ENCODE measurements at places on chromosomes 5 and 9.

- DNase-seq: no peak
Measured at GRCh38 chr9:81156381-81156780, 533.0 kb downstream of the TLE1 start.

DNA sequence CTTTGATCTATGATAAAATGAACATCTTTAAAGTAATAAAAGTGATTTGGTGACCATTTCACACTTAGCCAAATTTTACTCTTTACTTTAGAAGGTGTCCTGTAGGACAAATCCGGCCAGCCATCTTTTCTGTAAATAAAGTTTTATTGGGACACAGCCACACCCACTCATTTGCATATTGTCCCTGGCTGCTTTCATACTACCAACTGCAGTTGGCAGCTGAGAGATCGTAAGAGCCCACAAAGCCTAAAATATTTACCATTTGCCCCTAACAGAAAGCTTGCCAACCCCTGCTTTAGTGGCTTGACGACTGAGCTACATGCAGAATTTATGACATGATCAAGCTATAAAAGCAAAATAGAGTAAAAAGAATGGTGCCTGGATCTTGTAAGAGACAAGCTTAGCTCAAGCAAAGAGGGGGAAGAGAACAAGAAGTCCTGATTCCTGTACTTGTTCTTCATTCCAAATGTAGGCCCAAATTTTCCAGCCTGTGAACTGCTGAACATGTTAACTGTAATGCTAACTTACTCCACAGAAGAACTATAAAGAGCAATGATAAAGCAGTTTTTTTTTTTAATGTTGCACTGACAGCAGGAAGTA lies 7.4 kb upstream of the FBXO10 start:
- DNase-seq: no peak

GRCh38 chr5:112196584-112196983 lies 222.5 kb downstream of the EPB41L4A start:
- DNase-seq: no peak

DNA sequence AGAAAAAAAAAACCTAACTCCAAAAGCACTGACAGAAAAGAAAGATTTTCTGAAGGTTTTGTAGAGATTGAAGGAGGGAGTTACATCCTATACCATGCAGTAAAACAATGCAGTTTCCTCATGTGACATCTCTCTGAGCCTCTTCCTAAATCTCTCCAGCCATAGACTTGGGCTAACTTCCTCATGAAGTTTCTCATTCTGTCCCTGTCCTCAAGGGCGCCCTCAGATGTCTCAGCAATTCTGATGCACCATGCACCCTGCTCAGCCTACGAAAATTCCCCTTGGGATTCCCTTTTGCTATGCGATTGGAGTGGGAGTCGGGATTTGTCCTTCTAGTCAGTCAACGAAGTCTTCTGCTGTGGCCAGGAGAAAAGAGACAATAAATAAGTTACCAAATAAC lies 68.9 kb downstream of the FAT2 start:
- DNase-seq: no peak

GRCh38 chr5:180589771-180590542 lies 1.3 kb downstream of the SCGB3A1 start:
- DNase-seq: peak; percentile 17

- no peak for DNase-seq
Measured at GRCh38 chr5:66713998-66714397, 117.8 kb downstream of the MAST4 start.

DNA sequence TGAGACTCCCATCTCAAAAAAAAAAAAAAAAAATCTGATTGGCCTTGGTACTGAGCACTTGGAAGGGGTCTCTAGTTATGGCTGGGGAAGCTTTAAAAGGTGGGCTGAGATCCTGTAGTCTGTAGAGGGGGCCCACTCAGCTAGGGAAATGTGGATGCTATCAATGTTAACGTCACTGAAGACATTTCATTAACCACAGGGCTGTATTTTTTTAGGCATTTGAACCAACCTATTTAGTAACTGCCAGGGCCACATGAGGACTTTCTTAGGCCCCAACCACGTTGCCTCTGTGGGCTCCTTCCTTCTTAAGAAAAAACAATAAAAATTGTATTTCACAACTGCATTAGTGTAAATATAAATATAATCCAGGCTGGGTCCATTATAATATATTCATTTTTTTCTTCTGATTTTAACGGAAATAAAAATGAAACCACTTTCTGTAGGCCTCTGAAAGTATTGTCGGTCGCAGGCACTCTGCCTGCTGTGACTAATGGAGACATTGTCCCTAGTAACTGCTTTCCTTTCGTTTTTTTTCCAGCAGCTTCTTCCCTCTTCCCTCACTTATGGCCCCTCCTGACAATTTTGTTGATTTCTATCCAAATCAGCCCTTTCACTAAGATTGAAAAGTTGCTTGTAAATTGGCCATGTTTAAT lies 71.6 kb downstream of the GCNT1 start:
- peak; percentile 54 for DNase-seq

- no peak for DNase-seq
Measured at GRCh38 chr5:148972974-148973374, 89.9 kb downstream of the SH3TC2 start.

GRCh38 chr5:57804007-57804444 lies 321.4 kb upstream of the ACTBL2 start:
- DNase-seq: no peak

- no peak for DNase-seq
Measured at GRCh38 chr9:1171546-1171945, 121.4 kb downstream of the DMRT2 start.

- no peak for DNase-seq
Measured at GRCh38 chr9:100577776-100578448, at the start of gene CAVIN4. Gene CAVIN4 (plus strand): TSS chr9:100578079. CDS start chr9:100578144, 65 bp downstream.

DNA sequence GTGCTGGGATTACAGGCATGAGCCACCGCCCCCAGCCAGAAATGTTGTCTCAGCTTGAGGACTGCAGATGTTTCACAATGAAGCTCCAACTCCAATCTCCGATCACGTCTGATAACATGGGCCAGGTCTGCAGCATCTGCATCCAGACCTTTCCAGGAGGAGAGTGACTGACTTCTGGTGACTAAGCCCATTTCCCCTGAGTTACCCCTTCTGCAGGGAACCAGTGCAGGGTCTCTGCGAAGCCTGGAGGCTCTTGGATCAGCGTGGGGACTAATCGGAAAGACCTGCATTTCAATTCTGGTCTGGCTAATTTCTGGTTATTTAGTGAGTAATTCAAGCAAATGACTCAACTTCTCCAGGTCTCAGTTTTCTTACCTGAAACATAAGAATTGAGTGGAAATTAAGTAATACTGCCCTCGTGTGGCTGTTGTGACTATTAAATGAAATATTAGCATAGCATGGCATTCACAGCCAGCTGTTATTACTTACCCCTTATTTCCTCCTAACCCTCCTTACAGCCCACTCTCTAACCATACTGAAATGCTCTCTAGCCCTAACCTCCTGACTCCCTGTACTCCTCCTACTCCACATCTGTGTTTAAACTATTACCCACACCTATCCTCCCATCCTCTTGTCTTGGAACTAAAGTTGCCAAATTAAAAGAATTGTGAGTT lies 2.2 kb upstream of the GNPDA1 start:
- DNase-seq: peak; percentile 75

DNA sequence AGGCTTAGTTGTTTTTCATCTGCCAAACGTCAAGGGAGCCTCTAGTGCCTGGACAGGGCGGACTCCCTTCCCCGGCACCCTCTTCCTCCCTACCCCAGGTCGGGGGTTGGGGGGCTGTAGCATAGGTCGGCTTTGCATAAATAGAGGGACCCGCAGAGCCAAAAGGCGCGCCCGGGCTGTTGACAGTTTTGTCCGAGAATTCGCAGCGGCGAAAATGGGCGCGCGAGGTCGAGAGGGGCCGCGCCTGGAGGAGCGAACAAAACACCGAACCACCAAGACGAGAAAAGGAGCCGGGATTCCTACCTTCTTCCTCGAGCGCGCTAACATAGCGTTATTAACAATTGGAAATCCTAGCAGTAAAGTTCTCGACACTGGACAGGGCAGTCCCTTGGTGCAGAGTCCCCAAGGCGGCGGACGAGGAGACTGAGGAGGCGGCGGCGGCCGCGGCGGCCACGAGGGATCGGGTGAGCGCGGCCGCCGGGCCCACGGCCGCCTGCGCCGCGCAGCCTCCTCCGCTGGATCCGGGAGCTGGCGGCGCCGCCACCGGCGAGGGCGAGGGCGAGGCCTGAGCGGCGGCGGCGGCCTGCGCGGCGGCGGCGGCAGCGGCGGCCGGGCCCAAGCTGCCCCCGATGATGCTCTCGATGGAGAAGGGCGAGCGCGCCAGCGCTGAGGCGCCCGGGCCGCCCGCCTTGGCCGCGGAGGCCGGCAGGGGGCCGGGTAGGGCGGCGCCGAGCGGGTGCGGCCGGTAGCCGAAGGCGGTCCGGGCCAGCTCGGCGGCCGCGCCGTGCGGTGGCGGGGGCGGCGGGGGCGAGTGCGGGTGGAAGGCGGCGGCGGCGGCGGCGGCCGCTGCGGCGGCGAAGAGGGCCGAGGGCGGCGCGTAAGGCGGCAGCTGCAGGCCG lies 1.7 kb downstream of the FOXD1 start:
- peak; percentile 66 for DNase-seq

DNA sequence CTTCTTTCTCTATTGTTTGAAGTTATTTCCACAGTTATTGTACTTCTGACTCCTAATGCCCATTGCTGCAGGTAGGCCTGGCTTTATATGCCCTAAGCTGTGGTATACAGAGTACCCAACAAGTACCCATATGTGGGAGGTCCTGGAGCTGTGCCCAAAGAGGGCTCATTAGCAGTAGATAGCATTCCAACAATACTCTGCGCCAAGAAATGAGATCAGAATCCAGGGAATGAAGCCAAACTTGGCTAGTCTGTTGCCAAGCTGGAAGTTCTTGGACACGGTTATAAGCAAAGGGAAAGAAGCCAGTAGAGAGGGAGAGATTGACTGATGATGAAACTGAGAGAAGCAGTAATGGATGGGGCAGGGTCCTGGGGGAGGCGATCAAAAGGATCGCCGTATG lies 29.7 kb upstream of the FAM169A start:
- no peak for DNase-seq

- DNase-seq: no peak
Measured at GRCh38 chr5:6206501-6206900, 171.8 kb downstream of the MED10 start.

DNA sequence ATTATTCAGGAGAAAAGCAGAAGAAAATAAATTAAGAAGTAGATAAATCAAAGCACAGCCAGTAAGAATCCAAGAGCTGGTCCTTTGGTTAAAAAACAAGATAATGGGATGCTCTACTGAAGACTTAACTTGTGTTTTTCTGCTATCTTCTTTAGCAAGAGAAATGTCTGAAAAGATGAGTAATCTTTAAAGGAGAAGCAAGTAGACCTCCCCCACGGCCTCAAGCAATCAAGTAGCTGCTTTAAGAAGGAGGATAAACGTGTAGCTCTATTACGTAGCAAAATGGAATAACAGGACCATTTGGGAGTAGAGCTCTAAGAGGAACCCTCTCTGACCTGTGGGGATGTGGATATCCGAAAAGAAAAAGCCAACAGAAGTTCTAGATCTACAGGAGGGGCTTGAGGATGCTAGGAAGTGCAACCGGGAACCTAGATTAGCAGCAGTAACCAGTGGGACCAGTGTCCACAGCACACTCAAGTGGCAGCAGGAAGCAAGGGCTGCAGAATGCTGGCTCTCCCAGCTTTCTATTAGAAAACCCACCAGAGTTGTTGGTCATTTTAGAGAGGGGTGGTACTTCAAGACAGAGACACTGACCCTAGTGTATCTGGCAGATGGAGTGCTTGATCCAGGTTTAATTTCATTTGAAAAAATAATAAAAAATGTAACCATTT lies 185.4 kb downstream of the GABBR2 start:
- no peak for DNase-seq

- DNase-seq: no peak
Measured at GRCh38 chr5:133668458-133668857, 56.1 kb upstream of the FSTL4 start.

DNA sequence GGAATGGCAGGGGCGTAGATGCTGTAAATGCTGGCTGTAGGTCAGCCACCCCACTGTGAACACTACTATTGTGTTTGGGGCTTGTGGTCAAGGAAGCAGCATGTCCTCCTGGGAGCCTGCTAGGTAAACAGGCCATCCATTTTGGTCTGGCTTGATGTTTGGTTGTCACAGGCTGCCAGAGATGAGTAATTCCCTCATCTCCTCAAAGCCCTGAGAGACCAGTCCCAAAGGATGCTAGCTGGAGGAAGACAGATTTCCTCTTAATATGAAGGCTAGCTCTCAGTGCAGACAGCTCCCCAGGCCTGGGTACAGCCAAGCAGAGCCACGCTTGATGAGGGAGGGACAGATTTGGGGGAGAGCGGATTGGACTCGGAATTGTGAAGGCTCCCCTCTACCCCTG lies 72.5 kb upstream of the MAP1B start:
- DNase-seq: no peak

GRCh38 chr5:12292610-12293204 lies 388.5 kb upstream of the CTNND2 start:
- DNase-seq: no peak

GRCh38 chr5:172878933-172879752 lies 45.1 kb downstream of the ERGIC1 start:
- no peak for DNase-seq

- no peak for DNase-seq
Measured at GRCh38 chr9:38181232-38181631, 112.2 kb upstream of the SHB start.

DNA sequence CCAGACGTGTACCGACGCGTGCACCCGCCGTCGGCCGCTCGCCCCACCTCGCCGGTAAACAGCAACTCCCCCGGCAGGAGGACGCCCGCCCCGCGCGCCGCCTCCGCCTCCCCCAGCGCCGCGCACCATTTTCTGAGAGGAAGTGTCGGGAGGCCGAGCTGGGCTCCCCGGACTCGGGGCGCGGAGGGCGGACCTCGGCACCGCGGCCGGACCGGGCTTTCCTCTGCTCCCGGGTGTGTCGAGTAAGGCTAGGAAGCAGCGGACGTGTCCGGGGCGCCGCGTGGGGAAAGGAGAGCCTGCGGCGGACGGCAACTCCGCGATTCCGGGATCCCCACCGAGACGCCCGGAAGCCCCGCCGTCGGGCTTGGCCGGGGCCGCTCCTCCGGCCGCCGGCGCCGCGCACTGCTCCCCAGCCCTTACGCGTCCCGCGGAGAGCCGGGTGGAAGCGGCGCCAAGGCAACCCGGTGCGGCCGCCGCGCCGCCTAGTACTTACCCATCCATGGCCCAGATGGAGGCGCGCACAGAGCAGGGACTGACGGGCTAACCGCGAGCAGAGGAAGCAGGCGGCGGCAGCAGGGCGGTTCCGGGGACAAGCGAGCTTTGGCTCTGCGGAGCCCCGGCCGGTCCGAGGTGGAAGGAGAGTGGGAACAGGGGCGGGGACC lies at the start of gene PTBP3:
PTBP3 (minus strand) TSS at position 643 of the 662 bp plus-strand sequence. CDS start 35,754 bp downstream, outside the sequence.
- DNase-seq: peak; percentile 85

GRCh38 chr5:81950996-81951395 lies 20.8 kb upstream of the ATG10 start:
- no peak for DNase-seq

DNA sequence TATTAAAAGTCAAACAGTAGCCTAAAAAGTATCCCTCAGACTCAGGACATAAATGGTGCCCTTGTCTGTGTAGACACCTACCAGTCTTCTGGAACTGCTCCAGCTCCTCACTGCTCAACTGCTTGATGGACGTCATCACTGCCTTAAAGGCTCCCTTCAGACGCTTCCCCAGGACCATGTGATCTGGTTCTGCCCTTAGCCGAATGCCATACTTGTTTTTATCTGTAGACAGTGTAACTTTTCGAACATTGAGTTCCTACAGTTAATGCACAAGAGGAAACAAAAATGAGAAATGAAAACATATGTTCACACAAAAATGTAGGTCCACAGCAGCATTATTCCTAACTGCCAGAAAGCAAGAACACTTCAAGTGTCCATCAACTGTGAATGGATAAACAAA lies 46.2 kb downstream of the IARS1 start:
- no peak for DNase-seq

- no peak for DNase-seq
Measured at GRCh38 chr5:67402526-67402925, 205.9 kb upstream of the CD180 start.

GRCh38 chr9:21657966-21658667 lies 144.3 kb upstream of the MTAP start:
- DNase-seq: no peak

Measured in GM20000 (cell line).